ENCODE measurements at places on chromosomes 11 and 22.

GRCh38 chr22:35630387-35630793 is 13.3 kb upstream of the MB start:
- no peak for DNase-seq

DNA sequence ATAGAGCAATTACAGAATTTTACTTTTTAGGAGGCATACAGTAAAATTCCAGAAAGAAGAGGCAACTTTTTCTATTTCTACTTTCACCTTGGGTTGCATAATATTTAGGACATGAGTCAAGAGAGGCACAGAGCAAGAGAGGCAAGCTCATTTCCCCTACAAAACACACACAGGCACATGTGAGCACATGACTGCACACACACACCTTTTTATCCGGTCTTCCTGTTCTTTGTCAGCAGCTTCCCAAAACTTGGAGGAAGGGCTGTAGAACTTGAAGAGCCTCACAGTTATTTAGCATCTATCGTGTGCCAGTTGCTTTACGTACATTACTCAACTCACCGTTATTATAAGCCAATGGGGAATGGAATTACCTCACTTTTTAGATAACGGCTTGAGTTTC is 37.8 kb upstream of the CCDC179 start:
- DNase-seq: no peak

DNA sequence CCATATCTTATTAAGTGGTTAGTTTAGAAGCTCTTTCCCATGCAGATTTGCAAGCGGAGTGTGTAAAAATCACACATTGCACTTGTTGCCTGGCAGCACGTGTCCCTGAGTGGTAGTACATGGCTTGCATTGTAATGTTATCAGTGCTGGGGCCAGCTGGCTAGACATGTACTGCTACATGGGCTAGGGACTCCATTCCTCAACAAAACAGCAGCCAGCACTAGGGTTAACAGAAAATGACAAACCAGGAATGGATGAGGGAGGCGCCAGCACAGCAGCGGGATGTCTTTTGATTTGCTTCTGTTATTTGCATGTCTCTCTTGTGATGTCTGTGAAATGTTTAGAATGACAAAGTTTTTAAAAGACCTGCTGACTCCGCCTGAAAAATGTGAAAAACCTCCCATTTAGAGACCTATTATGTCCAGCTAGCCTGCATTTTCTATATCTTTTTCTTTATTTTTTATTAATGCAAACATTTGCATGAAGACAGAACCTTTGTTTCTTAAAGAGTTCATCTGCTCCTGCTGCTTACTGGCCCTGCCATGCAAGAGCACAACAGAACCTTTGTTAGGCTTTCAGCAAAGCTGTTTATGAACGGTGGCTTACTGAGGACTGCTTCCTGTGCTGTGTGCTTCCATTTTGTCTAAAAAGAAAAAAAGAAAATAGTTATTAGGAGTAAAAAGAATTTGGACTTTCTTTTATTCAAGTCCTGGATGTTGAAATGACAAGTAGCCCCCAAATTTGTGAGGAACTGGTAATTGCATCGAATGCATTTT is 40.7 kb downstream of the CSTPP1 start:
- no peak for DNase-seq

- no peak for DNase-seq
Observed at GRCh38 chr11:35256296-35256695, 117.3 kb downstream of the CD44 start.

DNA sequence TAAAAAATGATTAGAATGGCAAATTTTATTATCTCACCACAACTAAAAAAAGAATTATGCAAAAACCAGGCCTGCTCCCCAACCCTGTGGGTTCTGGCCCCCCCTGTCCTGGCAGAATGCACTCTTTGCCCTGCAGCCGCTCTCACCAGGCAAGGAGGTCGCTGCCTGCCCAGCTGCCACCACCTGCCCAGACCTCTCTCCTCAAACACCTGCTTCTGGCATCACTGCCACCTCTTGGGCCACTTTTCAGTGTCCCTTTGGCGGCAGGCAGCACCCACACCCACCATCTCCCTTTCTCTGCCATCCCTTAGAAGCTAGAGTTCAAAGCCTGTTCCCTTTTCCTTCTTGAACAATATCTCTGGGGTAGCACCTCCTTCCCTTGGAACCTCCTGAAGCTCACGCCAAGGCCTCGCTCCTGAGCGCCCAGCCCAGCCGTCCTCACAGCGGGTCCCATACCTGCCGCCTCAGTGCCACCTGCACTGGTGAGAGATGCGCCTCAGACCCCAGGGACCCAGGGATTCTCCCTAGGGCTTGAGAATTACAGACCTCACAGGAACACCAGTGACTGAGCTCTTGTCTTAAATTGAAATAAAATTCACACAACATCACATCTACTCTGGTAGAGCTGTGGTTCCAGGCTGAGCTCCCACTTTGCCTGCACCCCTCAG is 44.6 kb downstream of the SGSM3 start:
- no peak for DNase-seq

DNA sequence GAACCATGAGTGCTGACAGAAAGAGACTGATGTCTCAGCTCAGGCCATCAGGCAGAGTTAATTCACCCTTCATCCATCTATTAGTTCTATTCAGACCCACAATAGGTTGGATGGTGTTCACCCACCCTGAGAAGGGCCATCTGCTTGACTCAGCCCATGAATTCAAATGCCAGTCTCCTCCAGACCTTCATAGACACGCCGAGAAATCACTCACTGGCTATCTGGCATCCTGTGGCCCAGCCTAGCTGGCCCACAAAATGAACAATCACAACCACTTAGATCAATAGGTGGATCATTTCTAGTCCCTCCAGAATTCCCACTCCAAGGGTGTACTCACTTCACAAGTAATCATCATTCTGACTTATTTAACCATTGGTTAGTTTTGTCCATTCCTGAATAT is 58.2 kb downstream of the MYEOV start:
- DNase-seq: no peak

- DNase-seq: no peak
Observed at GRCh38 chr11:131839326-131839725, 468.9 kb downstream of the NTM start.

DNA sequence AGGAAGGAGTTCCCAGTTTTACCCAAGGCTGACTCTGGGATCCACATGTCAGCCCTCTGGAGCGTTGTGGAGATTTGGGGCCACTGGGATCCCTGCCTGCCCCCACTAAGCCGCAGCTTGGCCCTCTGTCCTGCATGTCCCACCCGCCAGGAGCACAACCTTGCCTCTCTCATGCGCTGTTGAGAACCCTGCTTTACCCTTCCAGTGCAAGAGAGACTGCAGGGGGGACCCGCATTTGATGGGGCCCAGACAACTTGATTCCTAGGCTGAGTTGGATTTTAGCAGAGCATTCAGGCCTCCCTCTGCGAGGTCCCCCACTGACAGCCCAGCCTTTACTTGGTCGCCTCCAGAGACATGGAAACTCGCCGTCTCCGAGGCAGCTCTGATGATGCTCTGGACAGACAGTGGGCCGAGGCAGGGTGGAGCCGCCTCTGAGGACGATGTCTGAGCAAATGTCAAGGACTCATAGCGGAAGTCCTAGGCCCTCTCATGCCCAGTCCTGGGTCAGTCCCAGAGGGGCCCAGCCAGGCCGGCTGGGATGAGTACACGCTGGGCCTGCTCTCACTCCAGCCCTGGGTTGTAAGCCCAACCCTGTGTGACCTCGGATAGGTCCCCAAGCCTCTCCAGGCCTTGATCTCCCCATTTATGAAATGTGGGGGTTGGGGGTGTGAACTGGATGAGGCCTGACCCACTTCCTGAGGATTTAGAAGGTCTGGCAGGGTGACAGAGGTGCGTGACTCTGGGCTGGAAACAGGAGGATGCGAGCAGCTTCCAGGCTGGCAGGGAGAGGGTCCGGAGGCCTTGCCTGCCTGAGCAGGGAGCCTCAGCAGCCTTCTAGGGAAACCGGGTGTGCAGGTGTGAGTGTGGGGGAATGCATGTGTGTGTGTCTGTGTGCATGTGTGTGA is 630 bp downstream of the CD5 start:
- no peak for DNase-seq
